Activated naive CD8-positive, alpha-beta T cell treated with anti-CD3 and anti-CD28 coated beads, Interleukin-2, amount 50 U/mL, for 24 hours (primary cell): ENCODE measurements at places on chromosomes 11 and 22.

DNA sequence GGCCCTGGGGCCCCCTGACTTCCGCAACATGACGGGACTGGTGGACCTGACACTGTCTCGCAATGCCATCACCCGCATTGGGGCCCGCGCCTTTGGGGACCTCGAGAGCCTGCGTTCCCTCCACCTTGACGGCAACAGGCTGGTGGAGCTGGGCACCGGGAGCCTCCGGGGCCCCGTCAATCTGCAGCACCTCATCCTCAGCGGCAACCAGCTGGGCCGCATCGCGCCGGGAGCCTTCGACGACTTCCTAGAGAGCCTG, 992 bp downstream of the LRFN4 start:
- no peak for DNase-seq

DNA sequence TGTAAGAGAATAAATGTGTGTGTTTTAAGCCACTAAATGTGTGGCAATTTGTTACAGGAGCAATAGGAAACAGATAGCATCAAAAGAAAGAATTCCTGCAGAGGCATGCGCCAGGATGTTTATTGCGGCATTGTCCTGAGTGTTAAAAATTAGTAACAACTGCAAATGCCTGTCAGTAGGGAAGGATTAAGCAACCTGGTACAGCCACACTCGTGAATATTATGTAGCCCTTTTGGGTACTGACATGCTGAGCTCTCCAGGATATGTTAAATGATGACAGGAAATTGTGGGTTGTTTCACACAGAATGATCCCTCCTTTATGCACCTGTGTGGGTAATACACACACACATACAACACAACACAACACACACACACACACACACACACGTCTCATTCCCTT, 69.7 kb upstream of the MYOD1 start:
- no peak for DNase-seq

- DNase-seq = no peak
Observed at GRCh38 chr22:35795476-35795875, 77.8 kb downstream of the APOL5 start.

GRCh38 chr11:44620328-44620725, 54.9 kb downstream of the CD82 start:
- DNase-seq = peak; percentile 0

GRCh38 chr11:46290598-46291309, 13.3 kb downstream of the CREB3L1 start:
- DNase-seq = no peak

- DNase-seq = no peak
Observed at GRCh38 chr22:32957200-32957803, 100.9 kb downstream of the SYN3 start.

GRCh38 chr22:49301398-49302149, 526.1 kb downstream of the BRD1 start:
- no peak for DNase-seq

- no peak for DNase-seq
Observed at GRCh38 chr11:117176186-117176585, 2.4 kb upstream of the SIDT2 start.

DNA sequence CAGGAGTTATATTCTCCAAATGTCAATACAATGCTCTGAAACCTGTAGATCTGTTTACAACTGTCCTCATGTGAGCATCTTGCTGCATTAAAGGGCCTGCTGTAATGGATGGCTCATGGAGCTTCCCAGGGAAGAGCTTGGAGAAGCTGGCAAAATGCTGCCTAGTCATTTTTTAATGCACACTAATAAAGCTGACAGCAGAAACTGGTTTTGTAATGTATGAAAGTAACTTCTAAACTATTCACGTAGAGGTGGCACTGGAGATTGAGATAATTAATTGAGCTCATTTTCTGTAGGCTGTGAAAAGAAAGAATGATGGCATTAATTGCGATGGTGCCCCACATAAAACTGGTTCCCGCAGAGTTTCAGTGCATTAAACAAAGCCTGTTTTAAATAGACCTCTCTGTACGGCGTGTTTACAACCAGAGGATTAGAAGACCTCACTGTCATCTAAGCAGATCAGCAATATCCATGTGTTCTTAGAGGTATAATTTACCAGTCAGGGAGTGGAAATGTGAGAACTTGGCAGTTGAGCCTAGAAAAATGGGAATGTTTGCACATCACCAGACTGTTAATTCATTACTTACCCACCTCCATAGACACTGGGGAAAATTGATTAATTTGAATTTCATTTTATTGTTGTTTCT, 16.0 kb downstream of the POLA2 start:
- DNase-seq = no peak

- no peak for DNase-seq
Observed at GRCh38 chr11:12017865-12018453, 9.5 kb upstream of the DKK3 start.

- no peak for DNase-seq
Observed at GRCh38 chr22:26891429-26891828, 234.0 kb downstream of the MIAT start.

DNA sequence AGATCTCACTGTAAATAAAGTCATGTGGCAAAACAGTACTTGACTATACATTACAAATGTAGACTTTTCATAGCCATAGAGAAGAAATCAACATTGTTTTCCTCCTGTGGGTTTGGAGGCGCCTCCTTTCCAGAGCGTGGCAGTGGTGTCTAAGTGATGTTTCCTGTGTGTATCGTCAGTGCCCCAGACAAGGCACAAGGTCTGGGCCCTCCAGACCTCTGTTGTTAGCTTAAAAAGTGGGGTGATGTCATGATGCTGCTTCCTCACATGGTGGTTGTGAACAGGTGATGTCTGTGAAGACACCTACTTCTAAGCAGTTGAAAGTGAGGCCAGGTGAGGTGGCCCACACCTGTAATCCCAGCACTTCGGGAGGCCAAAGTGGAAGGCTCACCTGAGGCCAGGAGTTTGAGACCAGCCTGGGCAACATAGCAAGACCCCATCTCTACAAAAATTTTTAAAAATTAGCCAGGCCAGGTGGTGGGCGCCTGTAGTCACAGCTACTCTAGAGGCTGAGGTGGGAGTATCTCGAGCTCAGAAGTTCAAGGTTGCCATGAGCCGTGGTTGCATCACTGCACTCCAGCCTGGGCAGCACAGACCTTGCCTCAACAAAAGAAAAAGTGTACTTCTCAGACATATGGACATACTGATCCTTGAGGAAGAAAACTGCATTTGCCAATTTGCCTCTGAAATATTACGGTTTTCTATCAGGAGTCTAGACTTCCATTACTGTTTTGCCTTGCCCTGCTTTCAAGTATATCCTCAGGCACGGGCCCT, 15.7 kb downstream of the NUP50 start:
- DNase-seq = no peak

DNA sequence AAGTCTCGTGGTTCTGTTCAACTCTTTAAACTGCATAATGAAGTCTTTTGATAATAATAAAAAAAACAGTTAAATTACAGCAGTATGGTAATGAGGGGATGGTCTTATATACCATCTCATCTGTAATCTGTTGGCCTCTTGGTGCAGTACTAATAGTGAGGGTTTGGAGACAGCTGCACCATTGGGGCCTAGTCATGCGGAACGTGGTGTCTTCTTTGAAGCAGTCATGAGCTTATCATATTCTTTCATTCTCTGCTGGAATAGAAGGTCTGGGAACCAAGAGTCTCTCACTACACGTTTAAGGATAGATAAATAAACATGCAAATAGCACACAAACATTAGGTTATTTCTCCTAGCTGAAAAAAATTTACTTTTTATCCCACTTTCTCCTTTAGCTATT, 40.9 kb upstream of the OR9Q1 start:
- DNase-seq = no peak

- no peak for DNase-seq
Observed at GRCh38 chr22:50367778-50368500, 24.8 kb downstream of the PPP6R2 start.

DNA sequence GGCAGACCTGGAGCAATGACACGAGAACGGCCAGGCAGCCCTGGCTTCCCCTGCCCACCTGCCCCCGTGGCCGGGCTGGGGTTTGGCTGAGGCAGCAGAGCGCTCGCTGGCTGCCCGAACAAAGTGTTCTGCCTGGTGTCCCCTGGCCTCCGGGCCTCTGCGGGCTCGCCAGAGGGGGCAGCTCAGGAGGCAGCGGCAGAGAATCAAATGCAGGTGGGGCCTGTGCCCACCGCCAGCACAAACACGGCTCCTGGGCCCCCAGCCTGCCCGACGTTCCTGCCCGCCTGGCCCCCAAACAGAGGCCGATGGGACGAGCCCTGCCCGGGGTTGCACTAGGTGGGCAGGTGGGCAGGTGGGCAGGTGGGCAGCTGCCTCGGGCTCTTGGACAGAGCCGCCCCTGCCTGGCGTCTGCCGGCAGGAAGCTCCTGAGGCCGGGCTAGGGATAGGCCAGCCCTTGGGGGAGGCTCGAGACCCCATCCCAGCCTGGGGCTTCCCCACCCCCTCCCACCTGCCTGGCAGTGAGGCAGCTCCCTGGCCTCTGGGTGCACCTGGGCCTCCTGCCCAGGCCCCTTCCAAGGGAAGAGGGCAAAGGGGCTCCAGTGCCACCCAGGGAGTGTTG, 46.8 kb downstream of the CDKN1C start:
- DNase-seq = no peak

- peak; percentile 46 for DNase-seq
Observed at GRCh38 chr11:77198440-77198849, 70.4 kb downstream of the MYO7A start.

GRCh38 chr11:130163346-130164220, 4.0 kb downstream of the ST14 start:
- no peak for DNase-seq

DNA sequence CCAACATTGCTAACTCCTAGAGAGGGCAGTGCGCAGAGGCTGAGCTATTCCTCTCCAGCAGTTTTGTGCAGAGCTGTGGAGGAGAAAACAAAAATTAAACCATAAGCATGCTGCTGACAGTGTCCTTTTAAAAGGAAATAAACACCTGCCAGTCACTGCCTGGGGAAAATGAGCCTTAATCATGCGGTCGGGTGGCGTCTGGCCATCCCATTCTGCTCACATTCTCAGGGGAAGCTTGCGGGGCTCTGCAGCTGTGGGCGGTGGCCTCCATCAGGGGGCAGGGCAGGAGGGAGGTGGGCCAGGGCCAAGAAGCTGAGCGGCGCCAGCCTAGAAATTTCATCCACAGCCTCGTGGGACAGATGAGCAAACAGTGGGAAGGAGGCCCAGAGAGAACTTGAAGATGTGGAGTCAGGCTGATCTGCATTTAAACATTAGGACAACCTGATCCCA, 71.0 kb upstream of the TP53I11 start:
- DNase-seq = no peak

DNA sequence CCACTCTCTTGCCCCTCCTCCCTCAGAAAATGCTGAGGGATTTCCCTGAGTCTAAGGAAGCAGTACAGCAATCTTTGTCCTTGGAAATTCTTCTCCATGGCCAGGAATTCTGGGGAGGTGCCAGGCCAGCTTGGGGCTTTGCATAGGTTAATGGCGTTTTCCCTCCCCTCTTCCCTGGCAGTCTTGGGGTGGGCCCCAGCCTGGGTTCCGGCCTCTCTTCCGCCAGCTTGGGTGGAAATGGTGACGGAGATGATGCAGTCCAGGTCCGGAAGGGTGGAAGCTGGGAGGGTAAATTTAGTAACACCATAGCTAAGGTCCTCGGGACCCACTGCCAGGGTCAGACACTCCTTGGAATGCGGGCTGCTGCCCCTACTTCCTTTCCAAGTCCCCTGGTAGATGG, 5.0 kb downstream of the PHLDB1 start:
- no peak for DNase-seq

- DNase-seq = no peak
Observed at GRCh38 chr22:28788601-28789000, 11.8 kb downstream of the XBP1 start.

- DNase-seq = no peak
Observed at GRCh38 chr22:41415554-41415953, 31.0 kb downstream of the TOB2 start.

DNA sequence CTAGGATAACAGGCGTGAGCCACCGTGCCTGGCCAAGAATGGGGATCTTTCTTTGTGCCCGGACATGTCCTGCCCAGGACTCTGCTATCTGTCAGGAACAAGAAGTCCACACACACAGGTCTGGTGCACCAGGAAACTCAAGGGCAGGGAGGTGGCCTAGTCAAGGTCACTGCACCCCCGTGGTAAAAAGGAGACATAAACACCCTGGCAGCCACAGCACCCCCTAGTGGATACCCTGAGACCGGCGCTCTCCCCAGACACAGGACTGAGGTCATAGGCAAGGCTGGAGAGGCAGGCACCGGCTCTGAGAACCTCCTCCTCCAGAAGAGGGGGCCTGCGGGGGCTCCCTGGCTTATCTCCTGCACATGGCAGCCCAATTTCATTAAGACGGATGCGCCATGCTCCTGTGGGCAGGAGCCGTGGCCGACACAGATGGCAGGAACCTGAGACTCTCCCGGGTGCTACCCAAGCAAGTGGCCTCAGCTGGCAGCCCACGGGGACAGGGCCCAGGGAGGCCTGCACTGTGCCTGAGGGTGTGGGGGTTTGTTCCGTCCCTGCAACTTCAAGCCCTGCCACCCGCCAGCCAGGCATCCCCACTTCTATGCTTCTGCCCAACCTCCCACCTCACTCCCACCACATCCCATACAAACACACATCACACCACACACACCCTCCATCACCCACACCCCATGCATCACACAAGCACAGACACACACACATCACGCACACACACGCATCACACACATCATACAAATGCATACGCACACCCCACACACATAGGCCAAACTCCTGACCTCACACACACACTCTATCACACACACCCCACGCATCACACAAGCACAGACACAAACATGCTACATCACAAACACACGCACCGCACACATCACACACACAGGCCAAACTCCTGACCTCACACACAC, 19.6 kb downstream of the MACROD1 start:
- peak; percentile 71 for DNase-seq

DNA sequence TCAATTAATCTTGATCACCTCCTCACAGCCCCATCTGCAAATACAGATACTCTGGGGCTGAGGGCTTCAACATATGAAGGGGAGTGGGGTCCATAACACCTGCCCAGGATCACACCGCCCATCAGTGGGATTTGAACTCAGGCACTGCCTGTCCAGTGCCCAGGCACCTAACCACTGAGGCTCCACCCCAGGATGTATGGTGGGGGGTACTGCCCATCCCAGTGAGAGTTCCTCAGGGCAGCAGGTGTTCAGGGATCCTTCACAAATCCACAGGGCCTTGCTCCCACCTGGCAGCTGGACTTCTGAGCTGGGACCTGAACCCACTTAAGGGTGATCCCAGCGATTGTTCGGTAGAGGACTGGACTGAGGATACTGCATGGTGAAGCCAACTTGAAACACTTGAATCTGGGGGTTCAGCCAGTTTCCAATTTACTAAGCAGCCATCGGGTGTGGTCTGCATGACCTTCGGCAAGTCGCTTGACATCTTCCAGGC, 33.3 kb downstream of the PRDM11 start:
- no peak for DNase-seq

DNA sequence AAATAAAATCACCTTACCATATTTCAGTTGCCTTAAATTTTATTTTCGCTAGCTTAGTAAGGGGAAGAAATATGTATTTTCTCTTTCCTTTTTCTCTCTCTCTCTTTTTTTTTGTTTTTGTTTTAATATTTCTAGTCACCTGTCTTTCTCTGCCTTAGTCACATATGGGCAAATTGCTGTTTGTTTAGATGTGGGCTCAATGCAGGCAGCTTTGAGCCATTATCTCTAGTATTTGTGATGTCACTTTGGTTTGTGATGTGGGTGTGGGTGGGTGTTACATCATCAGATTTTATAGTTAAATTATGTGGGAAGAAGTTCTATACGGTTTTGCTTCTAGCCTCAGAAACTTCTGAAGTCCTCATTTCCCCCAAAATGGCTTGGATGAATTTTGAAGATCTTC, at the start of gene C22orf31:
Gene C22orf31, minus strand, starts transcription at position 59 of the 400 bp plus-strand sequence. Its CDS starts 39 bp downstream, at position 20.
- no peak for DNase-seq
